ENCODE measurements at places on chromosomes 11 and 22.

DNA sequence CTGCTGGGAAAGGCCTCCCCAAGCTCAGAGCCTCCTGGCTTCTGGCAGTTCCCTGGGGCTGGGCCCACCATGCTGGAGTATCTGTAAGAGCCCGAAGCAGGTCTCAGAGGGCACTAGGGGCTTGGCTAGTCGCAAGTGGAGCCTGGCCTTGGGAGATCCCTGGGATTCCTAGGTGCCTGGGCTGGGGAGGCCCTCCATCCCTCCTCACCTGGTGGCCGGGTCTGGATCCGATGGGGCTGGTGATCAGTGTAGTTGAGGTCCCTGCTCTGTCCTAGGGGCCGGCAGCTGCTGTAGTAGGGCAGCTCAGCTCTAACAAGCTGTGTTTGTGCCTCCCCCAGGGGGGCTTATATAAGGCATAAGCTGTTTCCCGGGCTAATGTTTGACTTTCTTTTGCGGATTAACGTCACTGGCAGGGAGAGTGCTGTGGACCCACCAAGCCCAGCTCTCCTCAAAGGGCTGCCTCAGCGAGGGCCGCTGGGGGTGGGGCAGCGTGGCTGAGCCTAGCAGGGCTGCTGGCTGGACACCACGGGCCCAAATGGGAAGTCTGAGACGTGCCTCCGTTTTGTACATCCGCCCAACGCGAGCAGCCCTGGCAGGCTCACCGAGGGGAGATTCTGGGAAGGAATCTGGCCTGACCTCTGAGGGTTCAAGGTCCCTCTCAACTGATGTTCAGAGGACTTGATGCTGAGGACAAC lies at the start of gene SLC22A8:
Gene SLC22A8 (minus strand): TSS at position 321 of the 695 bp plus-strand sequence. CDS start 883 bp downstream, outside the sequence.
- no peak for ATAC-seq

DNA sequence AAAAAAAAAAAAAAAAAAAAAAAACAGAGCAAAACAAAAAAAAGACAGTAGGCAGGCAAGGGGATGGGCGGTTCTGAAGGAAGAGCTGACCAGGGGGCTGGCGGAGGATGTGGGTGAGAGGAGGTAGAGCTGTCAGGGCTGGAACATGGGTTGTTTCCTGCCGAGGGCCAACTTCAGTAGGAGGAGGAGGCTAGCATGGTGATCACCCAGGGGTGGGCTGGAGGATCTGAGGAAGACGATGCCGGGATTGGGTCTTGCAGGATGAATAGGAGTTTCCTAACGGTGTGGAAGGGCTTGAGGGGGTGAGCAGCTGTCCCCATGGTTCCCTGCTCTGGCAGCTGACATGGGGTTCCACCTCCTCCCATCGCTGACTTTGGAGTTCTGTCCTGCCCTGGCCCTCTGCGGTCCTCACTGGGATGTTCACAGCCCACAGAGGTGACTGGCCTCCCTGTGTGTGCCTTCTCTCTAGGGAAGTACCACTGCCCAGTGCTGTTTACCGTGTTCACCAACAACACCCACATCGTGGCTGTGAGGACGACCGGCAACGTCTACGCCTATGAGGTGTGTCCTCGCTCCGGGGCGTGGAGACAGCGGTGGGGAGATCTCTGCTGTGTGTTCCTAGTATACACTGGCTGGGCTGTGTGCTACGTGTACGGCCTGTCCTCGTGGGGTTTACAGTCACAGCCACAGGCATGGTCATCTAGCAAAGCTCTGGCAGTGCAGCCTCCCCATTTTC lies 15.2 kb downstream of the PPIL2 start:
- ATAC-seq, result no peak

GRCh38 chr11:128324531-128325141 lies 262.7 kb downstream of the ETS1 start:
- ATAC-seq, result no peak

DNA sequence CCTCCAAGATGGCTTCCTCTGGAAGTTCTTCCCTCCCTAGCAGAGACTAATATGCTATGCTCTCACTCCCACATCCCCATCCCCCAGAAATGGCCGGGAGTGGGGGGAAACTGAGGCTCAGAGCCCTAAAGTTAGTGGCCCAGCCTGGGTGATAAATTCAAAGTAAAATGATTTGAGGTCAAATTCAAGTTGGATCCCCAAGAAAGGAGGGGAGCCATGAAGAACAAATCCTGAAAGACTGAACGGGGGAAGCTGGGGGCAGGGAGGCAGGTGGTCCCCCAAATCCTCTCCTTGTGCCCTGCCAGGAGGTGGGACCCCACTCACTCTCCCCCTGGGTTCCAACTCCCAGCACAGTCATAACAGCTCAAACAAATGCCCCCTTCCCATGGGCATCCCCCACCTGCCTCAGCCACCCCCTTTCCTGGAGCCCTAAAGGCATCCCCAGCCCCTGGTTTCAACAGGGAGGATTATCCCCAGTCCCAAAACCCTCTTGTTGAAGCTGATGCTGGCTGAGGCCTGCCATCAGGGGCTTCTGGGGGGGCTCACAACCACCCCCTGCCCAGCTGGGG lies 1.1 kb downstream of the CBX6 start:
- no peak for ATAC-seq

DNA sequence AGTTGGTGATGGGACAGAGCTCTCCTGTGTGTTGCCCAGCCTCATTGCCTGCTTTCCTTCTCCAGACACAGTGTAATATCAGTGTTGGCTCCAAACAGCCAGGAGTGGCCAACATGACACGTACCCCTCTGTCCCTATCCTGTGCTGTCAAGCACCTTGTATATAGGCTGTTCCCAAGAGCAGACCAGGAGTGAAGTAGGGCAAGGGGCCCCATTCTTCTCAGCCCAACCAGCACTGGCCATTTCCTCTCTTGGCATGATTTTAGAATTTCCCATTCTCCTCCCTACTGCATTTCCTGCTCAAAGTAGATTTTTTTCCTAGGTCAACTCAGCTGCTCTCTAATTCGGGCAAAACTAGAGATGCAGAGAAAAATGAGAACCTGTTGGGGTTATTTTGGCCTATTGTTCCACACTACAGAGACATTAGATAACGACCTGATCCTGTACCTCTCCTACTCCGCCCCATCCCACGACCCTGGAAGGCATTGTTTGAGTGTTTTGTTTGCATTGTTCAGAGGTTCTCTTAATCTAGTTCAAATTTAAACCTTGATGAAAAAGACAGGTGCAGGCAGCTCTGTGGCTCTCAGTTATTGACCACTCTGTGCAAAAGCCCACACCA lies 95.6 kb downstream of the RASSF10 start:
- no peak for ATAC-seq

Measured in SK-N-SH treated with all-trans-retinoic acid at 6 μM for 48 hours (cell line).